ENCODE measurements at places on chromosomes 3 and 15. TPM values are rescaled to one million over a fixed set of nuclear protein-coding genes. Genes with fewer than 3 reads are reported as not detected.

- no peak for DNase-seq
Observed at GRCh38 chr3:9013782-9014563, 50.7 kb upstream of the RAD18 start.

GRCh38 chr3:196214783-196215441 lies 1.4 kb upstream of the SLC51A start:
- DNase-seq, result no peak

GP5 gene
- total RNA-seq, result not detected

ERICH6 gene
- 0.37 TPM for total RNA-seq

GRCh38 chr3:188286087-188286513 lies 132.1 kb downstream of the LPP start:
- DNase-seq, result no peak

GRCh38 chr3:188217011-188217463 lies 63.1 kb downstream of the LPP start:
- DNase-seq, result peak; percentile 41

DNA sequence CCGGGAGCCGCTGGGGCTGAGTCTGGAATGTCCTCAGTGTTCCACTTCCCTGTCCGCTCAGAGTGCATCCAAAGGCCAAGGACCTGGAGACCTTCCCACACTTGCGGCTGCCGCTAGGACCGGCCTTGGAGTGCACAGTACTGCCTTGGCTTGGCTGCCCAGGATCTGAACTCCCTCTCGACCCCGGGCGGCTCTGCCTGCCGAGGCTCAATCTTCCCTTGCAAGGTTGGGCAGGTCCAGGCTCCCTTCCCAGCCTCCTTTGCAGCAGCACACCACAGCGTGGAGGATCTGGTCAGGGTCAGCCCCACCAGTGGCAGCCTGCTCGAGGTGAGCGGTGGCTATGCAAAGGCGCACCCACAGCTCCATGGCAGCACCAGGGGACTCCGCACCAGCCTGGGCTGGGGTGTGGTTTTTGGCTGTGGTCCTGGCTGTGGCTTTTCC lies 69.2 kb downstream of the PLXNA1 start:
- peak; percentile 64 for DNase-seq

DNA sequence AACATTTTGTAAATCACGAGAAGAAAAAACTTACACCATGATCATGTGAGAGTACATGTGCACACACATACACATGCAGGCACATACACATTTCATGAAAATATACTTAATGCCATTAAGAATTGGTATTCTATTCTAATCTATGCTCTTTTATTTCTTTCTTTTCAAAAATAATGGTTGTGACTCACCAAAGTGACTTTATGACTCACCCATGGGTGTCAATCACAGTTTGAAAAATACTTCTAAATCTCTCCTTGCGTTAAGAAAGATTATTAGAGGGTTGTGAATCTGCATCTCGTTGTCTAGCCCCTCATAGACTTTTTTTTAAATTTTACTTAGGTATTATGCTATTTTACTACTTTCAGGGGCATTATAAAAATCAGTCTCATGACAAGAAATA lies 254.2 kb downstream of the TUSC7 start:
- DNase-seq, result no peak

PLS1 gene
- total RNA-seq, result 27.1 TPM

GRCh38 chr15:94887391-94887790 lies 656.0 kb downstream of the MCTP2 start:
- no peak for DNase-seq

GRCh38 chr15:64665179-64665578 lies 110.2 kb downstream of the RBPMS2 start:
- DNase-seq, result no peak

MRPS25 gene
- total RNA-seq, result 24.9 TPM

DNA sequence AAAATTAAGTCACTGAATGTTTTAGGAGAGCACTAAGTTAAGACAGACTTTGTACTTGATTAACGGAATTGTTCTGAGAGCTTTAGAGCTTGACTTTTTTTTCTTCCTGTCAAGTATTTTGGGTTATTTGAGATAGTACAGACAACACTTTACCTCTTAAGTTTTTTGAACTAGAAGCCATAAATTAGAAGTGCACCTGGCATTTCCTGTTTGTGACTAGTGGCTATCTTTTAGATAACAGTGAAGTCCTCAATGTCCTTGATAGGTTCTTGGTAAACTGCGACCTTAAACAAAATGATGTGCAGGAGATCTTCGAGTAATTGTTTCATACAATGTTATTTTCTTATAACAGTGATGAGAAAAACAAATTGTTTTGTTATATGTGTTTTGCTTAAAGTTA lies 213.9 kb downstream of the TP63 start:
- no peak for DNase-seq

GRCh38 chr3:98894791-98895576 lies 6.5 kb downstream of the DCBLD2 start:
- DNase-seq, result no peak

DNA sequence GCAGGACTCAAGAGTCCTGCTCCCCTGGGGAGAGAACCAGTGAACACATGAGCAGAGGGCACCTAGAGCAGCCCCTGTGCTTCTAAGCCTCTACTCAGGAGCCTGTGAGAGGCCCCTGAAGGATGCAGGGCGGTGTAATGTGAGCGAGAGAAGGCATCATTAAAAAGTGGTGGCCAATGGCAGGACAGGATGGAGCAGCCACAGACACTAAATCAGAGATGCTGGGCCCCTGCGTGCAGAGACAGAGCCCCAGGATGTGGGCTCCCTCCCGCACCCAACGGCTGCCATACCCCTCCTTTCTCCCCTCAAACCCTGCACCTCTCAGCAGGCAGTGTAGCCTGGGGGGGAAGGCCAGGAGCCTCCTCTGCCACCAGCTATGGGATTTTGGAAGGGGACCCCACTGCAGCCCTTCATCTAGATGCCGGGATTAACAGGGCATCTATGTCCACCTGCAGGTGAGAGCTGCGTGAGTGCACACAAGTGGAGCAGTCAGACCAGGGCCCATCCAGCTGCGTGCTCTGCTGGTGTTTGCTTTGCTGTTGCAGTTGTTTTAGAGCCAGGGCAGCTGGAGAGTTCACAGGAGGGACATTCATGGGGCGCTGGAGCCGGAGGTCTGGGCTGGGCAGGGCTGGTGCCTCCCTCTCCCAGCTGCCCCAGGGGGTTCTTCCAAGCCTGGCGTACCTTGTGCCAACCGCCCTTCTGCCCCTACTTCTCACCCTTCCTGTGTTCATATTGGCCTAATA lies 5.1 kb upstream of the IQSEC1 start:
- no peak for DNase-seq

GOLGA6L7 gene
- not detected for total RNA-seq

- no peak for DNase-seq
Observed at GRCh38 chr15:68558318-68559305, 20.2 kb upstream of the CORO2B start.

DNA sequence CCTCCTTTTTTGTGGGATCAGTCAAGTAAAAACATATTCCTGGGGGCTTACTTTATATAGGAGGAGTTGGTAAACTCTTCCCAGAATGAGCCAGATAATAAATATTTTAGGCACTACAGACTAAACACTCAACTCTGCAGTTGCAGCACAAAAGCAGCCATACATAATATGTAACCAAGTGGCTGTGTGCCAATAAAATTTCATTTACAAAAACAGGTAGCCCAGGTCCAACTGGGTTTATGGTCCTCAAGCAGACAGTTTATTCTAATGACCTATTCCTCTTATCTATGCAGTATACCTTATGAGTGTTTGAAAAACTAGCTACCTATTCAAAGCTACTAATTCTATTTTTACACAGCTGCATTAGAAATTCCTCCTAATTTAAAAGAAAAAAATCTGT lies 61.8 kb downstream of the FAIM start:
- no peak for DNase-seq

DNA sequence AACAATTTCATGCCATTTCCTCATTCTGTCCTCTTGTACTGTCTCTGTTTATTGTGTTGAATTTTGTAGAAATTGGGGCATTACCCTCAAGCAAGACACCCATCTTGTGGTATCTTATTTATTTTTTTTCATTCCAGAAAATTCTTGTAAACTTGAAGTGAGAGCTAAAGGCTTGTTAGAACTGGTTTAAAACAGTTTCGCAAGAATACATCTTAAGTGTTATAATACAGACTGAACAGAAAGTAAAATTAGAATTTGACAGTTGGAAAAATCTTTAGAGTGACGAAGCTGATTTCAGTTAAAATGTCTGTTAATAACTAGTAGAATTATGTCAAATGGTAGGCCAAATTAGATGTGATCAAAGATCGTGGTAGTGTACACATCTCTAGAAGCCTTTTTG lies 26.9 kb downstream of the RNF13 start:
- no peak for DNase-seq

DNA sequence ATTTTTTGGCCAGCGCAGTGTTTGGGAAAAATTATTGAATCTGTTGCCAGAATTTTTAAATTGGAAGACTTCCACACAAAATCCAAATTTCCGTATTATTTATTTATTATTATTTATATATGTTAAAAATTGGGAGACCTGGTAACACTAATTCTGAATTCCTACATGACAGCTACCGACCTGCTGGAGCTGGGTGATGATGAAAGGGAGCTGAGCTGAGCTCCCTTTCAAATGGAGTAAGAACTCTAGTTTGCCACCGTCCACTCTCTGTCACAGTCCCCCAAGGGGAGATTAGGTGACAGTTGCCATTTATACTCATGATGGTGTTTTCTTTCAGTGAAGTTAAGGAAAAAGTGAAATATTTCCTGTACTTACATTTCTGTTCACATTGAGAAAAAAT lies 1.4 kb downstream of the CRTC3 start:
- DNase-seq, result no peak

DLG1 gene
- total RNA-seq, result 147 TPM
